WERI-Rb-1 (cell line): ENCODE measurements at places on chromosomes 6 and 20.

- DNase-seq, result no peak
Measured at GRCh38 chr6:157329829-157330228, 6.5 kb upstream of the TMEM242 start.

DNA sequence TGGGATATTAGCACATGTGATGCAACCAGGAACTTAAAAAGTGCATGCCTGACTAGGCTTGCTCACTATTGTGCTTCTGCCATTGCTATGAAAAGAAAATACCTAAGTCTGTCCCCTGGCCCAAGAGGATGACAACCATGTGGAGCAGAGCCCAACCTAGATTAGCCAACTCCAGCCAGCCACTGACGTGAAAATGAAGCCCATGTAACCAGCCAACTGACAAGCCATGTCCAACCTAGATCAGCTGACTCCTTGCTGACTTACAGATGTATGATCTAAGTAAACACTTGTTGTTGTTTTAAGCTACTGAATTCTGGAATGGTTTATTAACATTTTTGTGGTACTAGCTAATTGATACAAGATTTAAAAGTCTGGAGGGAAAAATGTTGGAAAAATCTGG, 47.5 kb downstream of the PIGU start:
- DNase-seq, result no peak

- DNase-seq, result peak; percentile 87
Measured at GRCh38 chr6:12289933-12290820, at the start of gene EDN1. Gene EDN1 (plus strand): TSS chr6:12290361. CDS start chr6:12290630, 269 bp downstream.

GRCh38 chr6:83808926-83809325, 44.2 kb upstream of the RIPPLY2 start:
- no peak for DNase-seq

DNA sequence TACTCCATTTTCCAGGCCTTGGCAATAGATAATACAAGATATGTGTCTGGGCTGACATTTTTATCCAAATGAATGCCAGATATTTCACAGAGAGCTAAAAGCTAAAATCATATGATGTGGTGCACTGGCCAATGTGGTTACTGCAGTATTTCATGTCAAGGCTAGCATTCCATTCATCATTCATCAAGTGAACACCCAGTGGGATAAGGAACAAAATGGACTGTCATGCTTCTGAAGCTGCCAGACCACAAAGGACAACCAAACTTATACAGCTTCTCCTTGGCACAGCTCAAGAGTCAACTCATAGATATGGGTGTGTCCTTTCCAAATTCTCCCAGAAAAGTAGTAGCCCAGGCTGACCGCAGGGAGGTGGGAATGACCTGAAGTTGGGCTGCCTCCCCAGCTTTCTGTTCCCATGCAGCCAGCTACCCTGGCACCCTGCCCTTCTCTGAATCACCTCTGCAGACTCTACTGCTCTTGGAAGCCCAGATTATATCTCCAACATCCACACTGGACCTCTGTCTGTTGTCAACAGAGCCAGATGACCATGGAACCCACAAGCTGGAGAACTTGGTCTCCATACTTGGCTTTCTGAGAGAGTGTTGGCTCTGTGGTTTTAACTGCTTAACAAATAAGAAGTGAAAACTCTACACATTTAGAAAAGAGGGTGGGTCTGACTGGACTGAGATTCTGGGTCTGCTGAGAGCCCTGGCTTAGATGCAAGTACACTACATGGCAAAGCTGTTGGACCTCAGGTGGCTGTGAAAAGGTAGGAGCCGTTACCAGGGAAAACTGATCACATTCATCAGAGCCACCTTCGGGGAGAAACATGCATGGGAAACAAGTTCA, 122.8 kb downstream of the ALDH8A1 start:
- DNase-seq, result no peak

GRCh38 chr6:33877982-33878535, 74.3 kb upstream of the MLN start:
- no peak for DNase-seq

GRCh38 chr6:31927242-31927862, at the start of gene C2:
Gene C2 (plus strand): TSS chr6:31927717. CDS start chr6:31927753, 36 bp downstream.
- DNase-seq, result no peak
